NCI-H460 (cell line): ENCODE measurements at places on chromosomes 13 and 19. TPM values are rescaled to one million over a fixed set of nuclear protein-coding genes. Genes with fewer than 3 reads are reported as not detected.

PHLDB3 gene
- 11.4 and 14.3 TPM in 2 replicates for total RNA-seq

CTU1 gene
- total RNA-seq: 10.1 and 14.8 TPM in 2 replicates

JSRP1 gene
- not detected in 2 replicates for total RNA-seq

ZNF229 gene
- total RNA-seq: 4.2 and 4.8 TPM in 2 replicates

GRCh38 chr13:104372095-104372655 is 1306.0 kb upstream of the SLC10A2 start:
- DNase-seq: no peak

GRCh38 chr19:9040131-9040530 is 29.9 kb upstream of the MUC16 start:
- DNase-seq: no peak
